T-cell (primary cell): ENCODE measurements at places on chromosomes 3 and 15.

DNA sequence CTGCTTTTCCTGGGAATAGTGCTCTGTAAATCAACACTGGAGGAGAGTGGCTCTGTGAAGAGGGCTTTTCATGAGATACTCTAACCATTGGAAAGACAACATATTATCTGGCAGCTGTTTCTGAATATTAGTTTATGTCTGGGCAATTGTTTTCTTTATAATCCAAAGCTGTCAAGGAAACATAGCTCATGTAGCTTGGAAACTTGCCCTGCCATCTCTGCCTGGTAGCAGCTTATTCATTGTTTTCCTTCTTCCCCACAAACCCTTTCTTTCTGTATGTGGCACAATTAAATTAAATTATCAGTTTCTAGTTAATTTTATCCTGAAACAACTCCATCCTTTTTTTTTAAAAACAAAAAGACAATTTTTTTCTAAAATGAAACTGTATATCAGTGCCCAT lies 160.0 kb downstream of the EDEM1 start:
- no peak for DNase-seq

DNA sequence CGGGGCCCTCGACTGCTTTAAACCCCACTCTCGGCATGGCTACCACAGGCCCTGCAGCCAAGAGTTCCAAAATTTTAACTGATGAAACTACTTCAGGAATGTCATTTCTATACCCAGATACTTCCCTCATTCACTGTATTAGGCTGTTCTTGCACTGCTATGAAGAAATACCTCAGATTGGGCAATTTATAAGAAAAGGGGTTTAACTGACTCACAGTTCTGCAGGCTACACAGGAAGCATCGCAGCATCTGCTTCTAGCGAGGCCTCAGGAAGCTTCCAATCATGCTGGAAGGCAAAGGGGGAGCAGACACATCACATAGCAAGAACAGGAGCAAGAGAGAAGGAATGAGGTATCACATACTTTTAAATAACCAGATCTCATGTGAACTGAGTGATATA lies 21.6 kb upstream of the ALCAM start:
- DNase-seq: no peak

DNA sequence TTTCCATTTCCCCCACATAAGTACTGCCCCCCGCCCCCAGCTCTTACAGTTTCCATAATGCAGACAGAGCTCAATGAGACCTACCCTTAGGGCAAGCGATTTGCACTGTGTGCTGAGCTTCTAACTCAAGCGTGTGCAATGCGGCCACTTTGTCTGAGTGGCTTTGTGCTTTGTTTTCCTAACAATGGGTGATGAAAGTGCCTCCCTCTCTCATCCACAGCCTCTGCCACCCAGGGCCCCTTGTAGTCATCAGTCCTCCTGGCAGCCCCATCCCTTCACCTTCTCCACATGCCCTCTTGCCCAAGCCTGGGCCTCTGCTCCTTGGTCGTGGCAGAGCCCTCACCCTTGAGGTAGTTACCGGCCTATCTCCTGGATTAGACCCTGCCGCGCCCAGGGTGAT lies 17.2 kb downstream of the DAPK2 start:
- no peak for DNase-seq

DNA sequence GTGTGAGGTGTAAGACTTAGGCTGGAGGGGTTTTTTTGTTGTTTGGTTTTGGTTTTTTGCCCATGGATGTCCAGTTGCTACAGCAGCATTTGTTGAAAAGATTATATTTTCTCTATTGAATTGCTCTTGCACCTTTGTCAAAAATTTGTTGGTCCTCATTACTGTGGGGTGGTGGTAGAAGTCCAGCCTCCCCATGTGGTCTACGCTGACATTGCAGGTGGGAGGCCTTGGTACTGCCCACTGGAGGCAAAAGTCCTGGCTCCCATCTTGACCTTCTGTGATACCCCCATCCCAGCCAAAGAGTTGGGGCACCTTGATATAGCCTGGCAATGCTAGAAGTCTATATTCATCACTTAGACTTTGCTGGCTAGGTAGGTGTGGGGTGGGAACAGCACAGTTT lies 5.4 kb upstream of the RAB6B start:
- no peak for DNase-seq

DNA sequence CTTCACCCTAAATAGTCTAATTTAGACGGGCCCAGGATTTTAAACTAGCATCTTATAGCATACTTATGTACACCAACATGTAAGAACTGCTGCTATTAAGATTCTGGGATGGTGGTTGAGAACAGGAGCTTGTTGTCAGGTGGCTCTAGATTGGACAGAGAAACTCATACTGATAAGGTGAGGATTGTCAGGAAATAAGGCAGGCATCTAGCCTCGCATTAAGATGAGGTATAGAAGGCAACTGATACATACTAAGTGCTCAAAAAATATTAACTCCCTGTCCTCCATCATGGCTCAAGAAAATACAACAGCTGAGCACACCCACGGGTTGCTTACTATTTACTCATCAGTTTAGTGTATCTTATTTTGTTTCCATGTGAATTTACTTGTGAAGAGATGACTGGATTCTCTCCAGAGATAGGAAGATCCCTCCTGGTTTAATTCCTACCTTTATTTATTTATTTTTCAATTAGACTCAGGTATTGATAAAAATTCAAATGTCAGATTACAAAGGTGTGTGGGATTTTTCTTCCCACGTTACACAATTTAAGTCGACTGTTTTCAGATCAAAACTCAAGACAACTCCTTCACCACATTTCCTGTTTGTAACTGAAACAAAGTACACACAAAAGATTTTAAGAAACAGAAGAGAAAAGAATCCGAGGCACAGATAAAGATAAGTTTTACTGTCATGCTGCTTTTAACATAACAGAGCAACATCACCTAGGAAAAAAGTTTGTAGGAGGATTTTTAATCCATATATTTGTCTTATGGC lies at the start of gene TRAT1:
TRAT1 (plus strand) TSS at position 664 of the 775 bp plus-strand sequence. CDS start 142 bp downstream, outside the sequence.
- no peak for DNase-seq
